Diencephalon (tissue), 1 donor: ENCODE measurements at places on chromosomes 16 and 17. TPM values are rescaled to one million over a fixed set of nuclear protein-coding genes. Genes with fewer than 3 reads are reported as not detected.

APOBR gene
- 0.23 TPM for total RNA-seq

BRICD5 gene
- total RNA-seq: 6.2 TPM

JUP gene
- 29.8 TPM for total RNA-seq

CES1 gene
- 1.2 TPM for total RNA-seq

TBC1D3B gene
- 0.69 TPM for total RNA-seq

ANKFN1 gene
- 16.6 TPM for total RNA-seq

ARL5C gene
- total RNA-seq: not detected

MRC2 gene
- total RNA-seq: 23.8 TPM

SEZ6L2 gene
- 88.1 TPM for total RNA-seq

CD300C gene
- total RNA-seq: 0.46 TPM

KDM6B gene
- total RNA-seq: 13.1 TPM

CBFA2T3 gene
- total RNA-seq: 2.3 TPM

ZDHHC1 gene
- total RNA-seq: 4.6 TPM

PPP1R27 gene
- not detected for total RNA-seq

HOXB13 gene
- total RNA-seq: not detected

TEDC2 gene
- 6.5 TPM for total RNA-seq

TNS4 gene
- total RNA-seq: not detected

NLGN2 gene
- total RNA-seq: 19.1 TPM

ACSM5 gene
- 1.8 TPM for total RNA-seq

CHD9NB gene
- 2.8 TPM for total RNA-seq

RABEP2 gene
- 7.8 TPM for total RNA-seq

TPPP3 gene
- total RNA-seq: 36.2 TPM

ZFP90 gene
- 102 TPM for total RNA-seq

KRT40 gene
- not detected for total RNA-seq

HIC1 gene
- 4.2 TPM for total RNA-seq

KREMEN2 gene
- total RNA-seq: 0.46 TPM

SEPTIN12 gene
- not detected for total RNA-seq

FBXL16 gene
- 10.8 TPM for total RNA-seq

TMEM114 gene
- not detected for total RNA-seq

GAS7 gene
- total RNA-seq: 94.6 TPM

ITGB4 gene
- total RNA-seq: 4.4 TPM

CDRT15L2 gene
- total RNA-seq: not detected

PTGES3L gene
- 3.7 TPM for total RNA-seq
